Effector memory CD8-positive, alpha-beta T cell (primary cell): ENCODE measurements at places on chromosomes 5 and 9.

- DNase-seq, result no peak
Measured at GRCh38 chr5:150394912-150395687, 17.6 kb downstream of the CD74 start.

DNA sequence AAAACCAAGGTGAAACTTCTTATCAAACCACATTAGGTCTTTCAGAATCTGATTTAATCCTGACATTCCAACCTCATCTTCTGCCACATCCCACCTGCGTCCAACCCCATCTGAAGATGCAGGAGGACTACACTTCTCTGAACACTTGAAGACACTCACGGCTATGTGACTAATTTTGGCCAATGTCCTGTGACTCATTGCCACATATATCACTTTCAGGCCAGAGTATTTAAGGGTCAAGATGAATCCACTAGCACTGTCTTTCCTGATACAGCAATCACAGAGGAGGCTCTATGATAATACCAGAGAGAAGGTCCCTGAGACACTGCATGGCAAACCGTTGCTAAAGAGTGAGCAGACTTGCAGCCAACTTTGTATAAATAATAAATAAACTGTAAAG, 323.4 kb downstream of the NR2F1-AS1 start:
- no peak for DNase-seq

- no peak for DNase-seq
Measured at GRCh38 chr9:83392228-83392627, 146.0 kb downstream of the FRMD3 start.

- no peak for DNase-seq
Measured at GRCh38 chr9:96100385-96101300, 201.3 kb downstream of the HSD17B3 start.

- DNase-seq, result no peak
Measured at GRCh38 chr9:13728131-13728530, 448.6 kb upstream of the MPDZ start.

DNA sequence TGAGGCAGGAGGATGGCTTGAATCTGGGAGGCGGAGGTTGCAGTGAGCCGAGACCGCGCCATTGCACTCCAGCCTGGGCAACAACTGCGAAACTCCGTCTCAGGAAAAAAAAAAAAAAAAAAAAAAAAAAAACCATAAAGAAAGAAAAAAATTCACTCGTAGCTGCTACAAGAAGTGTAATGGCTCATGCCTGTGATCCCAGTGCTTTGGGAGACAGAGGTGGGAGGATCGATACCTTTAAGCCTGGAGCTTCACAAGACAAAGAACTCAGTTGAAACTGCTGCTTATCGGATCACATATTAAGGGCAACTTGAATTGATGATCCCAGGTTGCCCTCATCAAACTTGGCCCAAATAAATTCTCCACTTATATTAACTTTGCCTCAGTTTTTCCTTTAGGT, 1.0 kb upstream of the ZCCHC7 start:
- no peak for DNase-seq

GRCh38 chr9:104412238-104412637, 91.8 kb upstream of the OR13F1 start:
- no peak for DNase-seq

GRCh38 chr5:80474929-80475328, 13.0 kb upstream of the FAM151B start:
- DNase-seq, result no peak

- no peak for DNase-seq
Measured at GRCh38 chr5:119333421-119333851, 22.4 kb upstream of the TNFAIP8 start.

- DNase-seq, result no peak
Measured at GRCh38 chr9:88890546-88890945, 100.7 kb upstream of the S1PR3 start.

DNA sequence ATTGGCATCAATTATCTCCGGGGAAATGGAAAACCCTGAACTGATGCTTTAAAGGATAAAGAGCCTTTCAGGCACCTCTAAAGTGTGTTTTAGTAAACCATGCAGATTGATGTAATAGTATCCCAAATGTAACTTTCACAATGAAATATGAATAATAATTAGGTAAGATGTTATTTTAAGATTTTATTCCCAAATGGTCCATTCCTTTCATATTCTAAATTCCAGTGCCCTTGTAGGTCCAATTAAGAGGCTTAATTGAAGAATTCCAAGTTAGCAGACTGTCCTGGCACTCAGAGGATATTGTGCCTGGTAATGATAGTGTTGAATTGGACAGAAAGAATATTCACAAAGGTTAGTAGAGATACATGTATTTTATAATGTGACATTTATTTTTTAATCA, 352.5 kb upstream of the NUDT12 start:
- DNase-seq, result no peak

GRCh38 chr5:73387149-73387591, 61.4 kb downstream of the FOXD1 start:
- DNase-seq, result no peak

- no peak for DNase-seq
Measured at GRCh38 chr5:130385656-130386055, 481.4 kb downstream of the CHSY3 start.

DNA sequence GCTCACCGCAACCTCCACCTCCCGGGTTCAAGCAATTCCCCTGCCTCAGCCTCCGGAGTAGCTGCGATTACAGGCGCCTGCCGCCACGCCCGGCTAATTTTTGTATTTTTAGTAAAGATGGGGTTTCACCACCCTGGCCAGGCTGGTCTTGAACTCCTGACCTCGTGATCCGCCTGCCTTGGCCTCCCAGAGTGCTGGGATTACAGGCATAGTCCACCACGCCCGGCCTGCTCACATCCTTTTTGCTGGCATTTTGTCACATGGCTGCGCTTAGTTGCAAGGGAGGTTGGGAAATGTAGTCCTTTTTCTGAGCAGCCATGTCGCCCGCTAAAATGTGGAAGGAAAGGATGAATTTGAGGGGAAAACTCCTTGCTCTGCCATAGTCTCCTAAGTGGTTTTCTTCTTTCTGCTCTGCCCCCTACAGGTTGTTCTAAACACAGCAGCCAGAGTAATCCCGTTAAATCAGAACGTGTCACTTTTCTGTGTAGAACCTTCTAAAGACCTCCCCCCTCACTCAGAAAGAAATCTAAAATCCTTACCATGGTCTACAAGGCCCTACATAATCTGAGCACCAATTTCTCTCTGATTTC, 57.8 kb upstream of the HSPA9 start:
- no peak for DNase-seq

GRCh38 chr5:1737790-1738405, 61.7 kb downstream of the MRPL36 start:
- DNase-seq, result peak; percentile 31

GRCh38 chr5:154430466-154430865, 15.3 kb upstream of the SAP30L start:
- no peak for DNase-seq

- no peak for DNase-seq
Measured at GRCh38 chr5:177537389-177538361, 16.7 kb downstream of the FAM193B start.

GRCh38 chr5:96481009-96481786, 48.1 kb upstream of the PCSK1 start:
- DNase-seq, result no peak

GRCh38 chr9:123120953-123121352, 87.5 kb downstream of the GPR21 start:
- no peak for DNase-seq

GRCh38 chr9:114364134-114365041, 23.4 kb downstream of the AKNA start:
- no peak for DNase-seq

DNA sequence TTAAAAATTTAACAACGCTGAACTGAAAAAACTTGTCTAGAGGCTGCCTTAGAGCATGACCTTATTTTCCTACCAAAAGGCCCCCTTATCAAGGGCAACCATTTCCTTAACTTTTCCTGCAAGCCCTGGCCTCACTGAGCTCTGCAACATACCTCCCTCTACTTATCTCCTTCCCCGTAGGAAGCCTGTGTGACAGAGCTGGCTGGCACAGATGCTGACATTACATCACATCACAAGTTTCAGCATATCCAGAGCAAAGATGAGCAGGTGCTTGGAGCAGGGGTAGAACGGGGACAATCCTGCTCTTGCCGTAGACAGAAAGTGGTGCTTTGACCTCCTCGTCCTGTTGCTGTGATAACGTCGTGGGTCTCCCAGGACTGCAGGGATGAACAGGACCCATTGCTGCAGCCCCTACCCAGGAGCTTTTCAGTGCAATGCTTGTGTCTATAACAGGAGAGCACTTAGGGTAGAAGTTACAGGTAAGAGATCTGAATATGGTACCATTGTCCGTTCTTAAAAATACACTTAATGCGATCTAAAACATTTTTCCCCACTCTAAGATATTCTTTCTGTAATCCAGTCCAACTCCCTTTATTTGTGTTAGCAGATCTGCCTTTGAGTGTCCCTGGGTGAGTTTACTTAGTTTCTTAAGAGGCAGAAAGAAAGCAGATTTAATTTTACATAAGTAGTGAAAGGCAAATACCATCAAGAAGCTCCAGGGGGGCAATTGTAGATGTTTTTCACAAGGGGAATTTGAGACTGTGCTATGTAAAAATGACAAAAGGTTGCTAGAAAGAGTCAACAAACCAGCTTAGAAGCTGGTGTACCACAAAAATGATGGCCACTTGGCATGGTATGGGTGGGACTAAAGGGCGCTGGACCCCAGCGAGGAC, 101.9 kb upstream of the EFNA5 start:
- DNase-seq, result no peak

GRCh38 chr5:9898319-9898718, 268.2 kb upstream of the TAS2R1 start:
- DNase-seq, result no peak

GRCh38 chr9:112274600-112274999, 58.8 kb downstream of the PTBP3 start:
- no peak for DNase-seq

DNA sequence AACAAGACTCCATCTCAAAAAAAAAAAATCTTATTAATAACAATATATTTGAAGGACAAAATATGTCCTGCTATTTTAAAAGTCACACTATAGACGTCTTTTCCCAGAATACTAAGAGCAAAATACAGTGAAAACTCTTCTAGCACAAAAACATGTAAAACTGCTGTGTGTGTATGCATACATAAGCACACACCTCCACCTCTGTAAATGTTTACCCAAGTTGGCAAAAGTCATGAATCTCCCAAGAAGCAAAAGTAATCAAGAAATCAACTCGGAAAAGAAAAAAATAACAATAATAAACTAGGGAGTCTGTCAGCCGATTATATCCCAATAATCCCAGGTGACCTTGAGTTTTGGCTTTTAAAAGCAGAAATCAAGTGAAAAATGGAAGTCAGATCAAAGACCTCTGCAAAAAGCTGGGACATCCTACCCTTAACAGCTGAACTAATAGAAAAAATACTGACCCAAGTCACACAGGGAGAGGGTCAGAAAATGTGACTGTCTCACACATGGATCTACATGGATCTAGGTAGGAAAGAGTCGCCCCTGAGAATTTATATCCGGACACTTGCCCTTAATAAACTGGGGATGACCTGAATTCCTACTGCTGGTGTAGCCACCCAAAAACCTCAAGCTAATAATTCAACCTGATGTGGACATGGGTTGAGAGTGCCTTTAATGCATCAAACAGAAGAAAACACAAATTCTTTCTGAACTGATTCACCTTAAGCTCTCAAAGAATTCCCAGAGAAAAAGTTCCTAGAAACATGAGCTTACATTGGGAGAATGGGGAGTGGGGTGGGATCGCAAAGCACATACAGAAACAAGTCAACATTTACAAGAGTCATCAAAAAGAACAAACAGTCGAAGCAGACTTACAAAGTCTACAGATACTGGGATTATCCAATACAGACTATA, 29.9 kb downstream of the LPAR1 start:
- no peak for DNase-seq

GRCh38 chr5:82018462-82018861, 46.6 kb downstream of the ATG10 start:
- DNase-seq, result no peak

DNA sequence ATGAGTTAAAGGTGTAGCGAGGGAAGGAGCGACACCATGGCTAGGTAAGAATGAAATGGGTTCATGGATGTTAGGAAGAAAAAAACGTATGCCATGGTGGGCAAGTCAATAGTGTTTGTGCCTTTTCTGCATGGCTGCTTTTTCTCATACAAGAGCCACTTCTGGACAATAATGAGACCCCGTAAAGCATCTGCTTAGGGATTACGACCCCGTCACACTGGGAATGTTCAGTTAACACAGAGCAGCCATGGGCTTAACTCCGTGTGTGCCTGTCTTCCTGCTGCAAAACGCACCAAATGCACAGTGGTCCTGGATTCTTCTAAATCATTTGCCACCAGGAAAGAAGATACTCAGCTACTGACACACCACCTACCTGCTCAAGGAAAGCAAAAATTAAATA, 81.8 kb downstream of the NFIB start:
- no peak for DNase-seq

DNA sequence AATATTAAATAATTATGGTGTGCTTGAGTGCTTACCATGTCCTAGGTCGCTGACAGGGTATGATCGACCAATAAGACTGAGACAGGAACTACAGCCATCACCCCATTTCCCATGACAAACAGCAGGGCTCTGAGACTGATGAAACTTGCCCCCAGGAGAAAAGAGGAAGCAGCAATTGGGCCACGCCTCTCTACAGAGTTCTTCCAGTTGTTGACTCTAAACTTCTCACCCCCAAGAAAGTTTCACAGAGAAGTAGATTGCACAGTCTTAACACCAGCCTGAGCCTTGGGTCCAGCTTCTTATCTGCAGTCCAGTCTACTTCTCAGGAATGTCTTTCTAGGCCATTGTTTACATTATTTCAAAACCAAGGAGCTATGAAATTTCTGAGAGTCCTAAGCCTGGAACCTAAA, 182.2 kb upstream of the ANKRD55 start:
- DNase-seq, result no peak

GRCh38 chr5:97071101-97071500, 71.3 kb downstream of the LIX1 start:
- no peak for DNase-seq

GRCh38 chr9:128713941-128714573, 9.9 kb downstream of the ZDHHC12 start:
- DNase-seq, result no peak

DNA sequence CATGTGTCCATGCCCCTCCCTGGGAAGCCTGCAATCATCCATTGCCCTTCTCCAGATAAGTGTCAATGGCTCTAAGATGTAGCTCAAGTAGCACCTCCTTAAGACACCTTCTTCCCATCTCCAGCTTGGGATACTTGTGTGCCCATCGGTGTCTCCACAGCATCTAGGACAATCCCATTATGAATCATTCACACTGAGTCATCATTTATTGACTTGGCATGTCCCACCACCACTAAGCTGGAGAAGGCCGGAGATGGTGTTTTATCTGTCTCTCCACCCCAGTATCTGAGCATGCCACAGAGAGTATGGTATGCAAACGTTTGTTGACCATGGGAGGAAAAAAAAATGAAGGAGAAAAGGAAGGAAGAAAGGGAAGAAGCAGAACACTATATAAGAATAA, 342.2 kb downstream of the TRIM32 start:
- DNase-seq, result no peak

GRCh38 chr9:21395778-21396717, 10.8 kb upstream of the IFNA2 start:
- DNase-seq, result peak; percentile 40

GRCh38 chr5:180790020-180790419, 12.6 kb downstream of the MGAT1 start:
- no peak for DNase-seq

- no peak for DNase-seq
Measured at GRCh38 chr5:149580808-149581191, 498 bp upstream of the ARHGEF37 start.
